Motor neuron (in vitro differentiated cells): ENCODE measurements at places on chromosomes 6 and 20. TPM values are rescaled to one million over a fixed set of nuclear protein-coding genes. Genes with fewer than 3 reads are reported as not detected.

ADGRF5 gene
- total RNA-seq: 0.24 and 0.38 TPM in 2 replicates

DNA sequence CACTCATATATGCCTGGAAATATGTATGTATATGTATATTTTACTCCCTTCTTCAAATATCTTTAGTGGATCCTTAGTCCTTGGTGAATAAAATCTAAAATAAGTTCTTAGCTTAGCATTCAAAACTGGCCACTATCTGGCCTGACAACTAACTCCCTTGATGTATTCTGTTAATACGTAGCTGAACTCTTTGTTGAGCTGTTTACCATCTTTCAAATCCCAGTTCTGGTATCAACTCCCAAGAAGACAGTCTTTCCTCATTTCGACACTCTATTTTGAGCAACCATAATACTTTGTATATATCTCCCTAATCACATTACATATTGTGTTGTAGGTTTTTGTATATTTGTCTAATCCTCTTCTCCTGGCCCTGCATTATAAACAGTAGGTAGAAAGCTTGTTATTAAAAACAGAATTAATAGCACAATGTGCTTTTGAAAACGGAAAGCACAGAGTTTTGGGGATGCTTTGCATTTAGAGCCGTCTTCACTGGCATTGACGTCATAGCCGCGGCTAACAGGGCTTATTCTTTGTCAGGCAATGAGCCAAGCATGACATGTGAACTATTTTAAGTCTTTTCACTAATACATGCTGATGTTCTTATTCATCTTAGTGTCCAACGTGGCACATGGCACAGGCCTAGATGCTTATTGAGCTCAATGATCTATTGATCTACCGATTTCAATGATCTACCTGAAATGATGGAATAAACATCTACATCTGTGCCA lies 47.2 kb upstream of the CCN2 start:
- no peak for ATAC-seq

GRCh38 chr6:70651326-70651905 lies 16.3 kb upstream of the SMAP1 start:
- no peak for ATAC-seq

PDYN gene
- total RNA-seq: not detected in 2 replicates

GRCh38 chr6:110589865-110590513 lies 113.6 kb upstream of the SLC22A16 start:
- no peak for ATAC-seq

E2F3 gene
- 8.5 and 9.9 TPM in 2 replicates for total RNA-seq

MED23 gene
- 23.4 and 24.8 TPM in 2 replicates for total RNA-seq

DNA sequence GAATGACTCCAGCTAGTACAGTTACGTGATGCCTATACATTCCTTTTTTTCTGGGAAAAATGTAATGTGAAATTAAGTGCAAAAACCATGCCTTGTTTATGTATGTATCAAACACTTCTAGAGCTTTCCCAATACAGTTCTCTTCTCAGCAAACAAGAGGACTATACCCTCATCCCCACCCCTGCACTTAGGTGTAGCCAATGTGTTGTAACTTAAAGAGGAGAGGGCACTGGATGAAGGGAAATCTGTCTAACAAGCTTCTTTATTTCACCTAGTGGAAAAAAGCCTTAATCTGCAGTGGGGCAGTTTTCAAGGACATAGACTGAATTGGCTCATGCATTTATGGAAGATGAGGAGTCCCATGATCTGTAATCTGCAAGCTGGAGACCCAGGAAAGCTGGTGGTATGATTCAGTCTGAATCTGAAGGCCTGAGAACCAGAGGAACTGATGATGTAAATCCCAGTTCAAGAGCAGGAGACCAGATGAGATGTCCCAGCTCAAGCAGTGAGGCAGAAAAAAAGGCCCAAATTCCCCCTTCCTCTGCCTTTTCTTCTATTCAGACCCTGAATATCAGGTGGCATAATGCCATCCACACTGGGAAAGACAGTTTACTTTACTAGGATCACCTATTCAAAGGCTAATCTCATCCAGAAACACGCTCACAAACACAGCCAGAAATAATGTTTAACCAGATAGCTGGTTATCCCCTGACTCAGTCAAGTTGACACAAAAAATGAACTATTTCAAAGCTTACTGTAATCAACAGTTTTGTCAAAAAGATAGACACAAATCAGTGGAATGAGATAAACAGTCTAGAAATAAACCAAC lies 25.8 kb upstream of the SLC17A3 start:
- no peak for ATAC-seq

SNRNP48 gene
- 8.6 and 8.8 TPM in 2 replicates for total RNA-seq

- ATAC-seq: peak; percentile 37
Observed at GRCh38 chr20:51258582-51259165, 235.8 kb upstream of the KCNG1 start.

GRCh38 chr6:41058783-41059181 lies 5.8 kb downstream of the APOBEC2 start:
- no peak for ATAC-seq

C20orf144 gene
- 0.98 and 1.1 TPM in 2 replicates for total RNA-seq

GRCh38 chr6:55566036-55566710 lies 12.8 kb downstream of the HMGCLL1 start:
- ATAC-seq: no peak

TMEM217 gene
- 2.6 TPM in 2 replicates for total RNA-seq
